GM19239 (cell line): ENCODE measurements at places on chromosomes 12 and 14.

DNA sequence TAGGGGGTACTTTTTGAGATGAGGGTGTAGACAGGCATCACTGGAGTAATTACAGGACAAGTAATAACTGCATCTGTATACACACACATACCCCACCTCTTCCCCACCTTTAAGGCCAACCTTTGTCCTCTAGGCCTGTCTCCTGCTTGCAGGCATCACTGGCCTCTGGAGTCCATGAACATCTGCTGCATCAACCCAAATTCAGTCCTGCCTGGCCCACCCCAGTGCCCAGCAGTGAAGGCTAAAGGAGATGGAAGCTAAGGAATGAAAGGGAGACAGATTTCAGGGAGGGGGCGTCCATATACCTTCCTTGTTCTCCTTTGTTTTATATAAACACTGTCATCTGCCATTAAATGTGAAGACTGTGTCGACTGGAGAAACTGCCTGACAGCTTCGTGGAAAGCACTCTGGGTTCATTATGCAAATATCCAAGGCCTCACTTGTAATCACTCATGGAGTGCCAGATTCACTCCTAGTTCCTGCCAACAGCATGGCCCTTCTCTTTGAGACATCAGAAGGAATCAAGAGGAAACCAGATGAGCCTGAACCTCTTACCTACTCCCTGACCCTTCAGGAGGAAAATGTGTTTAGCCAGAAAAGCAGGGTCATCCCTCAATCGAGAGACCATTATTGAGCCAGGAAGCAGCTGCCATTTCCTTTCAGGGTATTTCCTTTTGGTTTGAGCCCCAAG, 64.4 kb downstream of the SERPINA3 start:
- no peak for DNase-seq

DNA sequence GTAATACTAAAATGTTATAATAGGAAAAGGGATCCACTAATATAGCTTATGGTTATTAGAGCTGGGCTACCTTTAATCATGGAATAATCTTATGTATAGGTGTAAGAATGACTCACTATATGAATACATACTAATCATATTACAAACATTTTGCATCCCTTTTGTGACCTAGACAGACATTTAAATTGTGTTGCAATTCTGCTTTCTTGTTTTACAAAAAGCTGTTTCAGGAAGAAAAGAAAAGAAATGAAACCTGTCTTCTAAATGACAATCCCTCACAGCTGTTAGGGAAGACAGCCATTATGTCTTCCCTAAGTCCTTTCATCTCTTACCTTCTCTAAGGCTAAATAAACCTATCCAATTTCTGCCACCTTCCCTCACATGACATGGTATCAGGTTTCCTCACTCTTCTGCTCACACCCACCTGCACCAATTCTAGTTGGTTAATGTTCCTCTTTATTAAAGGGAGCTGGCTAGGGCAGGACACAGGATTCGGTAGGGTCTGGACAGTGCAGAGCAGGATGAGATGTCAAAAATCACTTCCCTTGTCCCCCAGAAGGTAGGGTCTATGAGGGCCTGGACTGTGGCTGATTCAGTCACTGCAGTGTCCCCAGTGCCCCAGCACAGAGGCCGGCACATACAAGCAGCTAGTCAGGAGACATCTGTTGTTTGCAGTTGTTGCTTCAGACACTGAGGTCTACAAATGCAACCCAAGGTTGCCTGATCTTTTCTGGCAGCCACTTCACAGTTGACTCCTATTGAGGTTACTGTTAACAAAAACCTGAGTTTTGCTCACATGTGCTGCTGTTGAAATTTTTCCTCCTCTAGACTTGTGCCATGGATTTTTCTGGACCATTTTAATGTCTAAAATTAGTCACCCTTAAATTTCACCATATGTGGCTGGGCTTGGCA, 3.7 kb downstream of the DHRS7 start:
- no peak for DNase-seq

GRCh38 chr12:64667793-64668192, 57.5 kb downstream of the RASSF3 start:
- DNase-seq = no peak

DNA sequence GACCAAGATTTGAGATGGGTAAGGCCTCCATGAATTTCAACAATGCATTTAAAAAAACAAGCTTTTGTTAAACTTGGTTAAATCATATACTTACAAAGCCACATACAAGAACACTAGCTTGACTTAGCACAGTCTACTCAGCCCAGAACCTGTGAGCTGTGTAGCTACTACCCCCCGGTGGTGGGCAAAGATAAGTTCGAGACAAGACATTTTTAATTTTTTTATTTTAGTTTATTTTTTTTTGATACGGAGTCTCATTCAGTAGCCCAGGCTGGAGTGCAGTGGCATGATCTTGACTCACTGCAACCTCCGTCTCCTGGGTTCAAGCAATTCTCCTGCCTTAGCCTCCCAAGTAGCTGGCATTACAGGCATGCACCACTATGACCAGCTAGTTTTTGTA, 3.7 kb upstream of the NECAP1 start:
- DNase-seq = no peak
